ENCODE measurements at places on chromosomes 12 and 14.

DNA sequence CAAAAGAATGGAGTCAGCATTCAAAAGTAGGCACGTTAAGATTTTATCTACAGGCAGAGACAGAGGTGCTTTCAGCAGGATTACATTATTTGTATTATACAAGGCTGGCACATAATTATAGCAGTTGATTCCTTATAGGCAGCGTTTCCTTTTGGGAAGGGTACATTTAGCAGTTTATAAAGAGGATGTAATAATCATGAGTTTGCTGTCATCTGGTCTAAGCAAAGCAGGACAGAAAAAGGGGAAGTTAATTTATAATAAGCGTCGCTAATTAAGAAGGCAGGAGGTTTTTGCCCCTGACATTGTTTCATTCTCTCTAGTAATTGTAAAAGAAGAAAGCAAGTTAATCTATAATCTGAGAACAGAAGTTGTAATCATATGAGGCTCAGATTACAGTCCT, 259.9 kb upstream of the MDGA2 start:
- DNase-seq, result no peak

- no peak for DNase-seq
These were observed 233.0 kb downstream of the LRFN5 start for GRCh38 chr14:41839661-41840060.

DNA sequence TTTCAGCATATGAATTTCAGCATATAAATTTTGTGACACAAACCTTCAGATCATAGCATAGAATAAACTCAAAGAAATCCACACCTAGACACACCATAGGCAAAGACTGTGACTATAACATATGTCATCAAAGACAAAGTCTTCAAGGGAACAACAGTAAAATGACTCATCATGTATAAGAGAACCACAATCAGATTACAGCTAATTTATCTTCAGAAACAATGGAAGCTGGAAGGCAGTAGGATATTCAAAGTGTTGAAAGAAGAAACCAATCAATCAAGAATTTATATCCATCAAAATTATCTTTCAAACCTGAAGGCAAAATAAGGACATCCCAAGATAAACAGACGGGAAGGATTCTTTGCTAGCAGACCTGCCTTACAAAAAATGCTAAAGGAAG, 29.0 kb downstream of the DLK1 start:
- no peak for DNase-seq

GRCh38 chr12:67692966-67693365, 44.4 kb downstream of the DYRK2 start:
- no peak for DNase-seq

- no peak for DNase-seq
These were observed 100.5 kb downstream of the PIWIL1 start for GRCh38 chr12:130438243-130438620.

DNA sequence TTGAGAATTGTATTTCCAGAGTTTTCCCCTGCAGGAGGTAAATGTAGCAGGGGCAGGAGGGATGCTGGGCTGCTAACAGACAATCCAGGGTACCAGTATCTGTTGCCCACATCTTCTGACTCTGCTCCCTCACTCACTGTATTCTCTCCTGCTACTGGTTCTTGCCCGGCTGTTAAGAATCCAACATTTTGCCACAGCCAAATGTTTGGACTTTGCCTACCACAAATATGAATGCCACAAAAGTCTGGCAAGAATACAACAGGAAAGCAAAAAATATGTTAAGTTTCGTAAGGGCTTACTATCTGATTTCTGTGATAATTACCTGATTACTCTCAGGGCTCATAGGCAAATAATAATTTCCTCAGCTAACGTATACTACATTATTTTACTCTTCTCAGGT, 160.0 kb downstream of the BCAT1 start:
- DNase-seq, result no peak

DNA sequence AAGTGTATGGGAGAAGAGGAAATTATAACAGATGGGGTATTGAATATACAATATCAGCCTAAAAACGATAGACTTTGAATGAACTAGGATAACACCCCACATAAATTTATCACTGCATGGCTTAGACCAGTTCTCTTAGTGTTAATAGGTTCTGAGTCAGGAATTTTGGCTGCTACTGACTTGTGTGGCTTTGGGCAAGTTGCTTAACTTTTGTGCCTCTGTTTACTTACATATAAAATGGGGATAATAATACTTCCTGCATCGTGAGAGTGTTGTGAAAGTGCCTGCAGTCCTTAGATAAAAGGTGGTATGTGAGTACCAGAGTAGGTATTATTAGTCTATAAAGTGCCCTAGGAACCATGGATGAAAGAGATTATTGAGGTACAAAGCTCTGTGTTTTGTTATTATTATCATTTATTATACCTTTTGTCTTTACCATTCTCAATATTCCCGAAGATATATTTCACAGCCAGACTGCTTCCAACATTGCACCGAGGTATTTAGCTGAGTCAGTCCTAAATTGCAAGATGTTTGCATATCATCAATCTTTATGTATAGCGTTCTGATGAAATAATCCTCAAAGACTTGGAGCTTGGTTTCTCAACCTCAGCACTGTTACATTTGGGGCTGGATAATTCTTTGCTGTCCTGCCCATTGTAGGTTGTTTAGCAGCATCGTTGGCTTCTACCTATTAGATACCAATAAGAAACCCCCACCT, 2.3 kb upstream of the PAWR start:
- no peak for DNase-seq

- DNase-seq, result peak; percentile 10
These were observed 179.8 kb downstream of the DPF3 start for GRCh38 chr14:72714094-72714493.

DNA sequence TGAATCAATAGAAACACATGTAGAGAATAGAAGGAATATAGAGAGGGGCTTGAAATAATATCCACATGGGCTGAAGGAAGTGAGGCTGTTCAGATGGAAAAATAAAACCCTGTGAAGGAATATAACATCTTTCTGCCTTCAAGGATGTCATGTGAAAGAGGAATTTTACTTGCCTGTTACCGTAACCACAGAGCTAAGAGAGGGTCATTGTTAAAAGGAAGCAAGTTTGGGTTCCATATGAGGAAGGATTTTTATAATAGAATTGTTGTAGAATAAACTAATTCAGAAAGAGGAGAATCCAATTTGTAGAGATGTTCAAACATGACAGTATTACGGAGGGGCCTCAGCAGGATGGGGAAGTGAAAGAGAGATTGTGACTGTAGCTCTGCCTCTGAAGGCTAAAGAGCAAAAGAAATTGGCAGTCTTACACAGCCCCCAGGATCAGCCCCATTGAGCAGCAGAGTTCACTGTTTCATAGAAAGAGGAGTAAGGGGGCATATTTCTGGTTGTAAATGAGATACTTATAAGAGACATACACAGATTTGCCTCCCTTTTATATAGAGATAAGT, 41.8 kb upstream of the PTPRR start:
- DNase-seq, result no peak

DNA sequence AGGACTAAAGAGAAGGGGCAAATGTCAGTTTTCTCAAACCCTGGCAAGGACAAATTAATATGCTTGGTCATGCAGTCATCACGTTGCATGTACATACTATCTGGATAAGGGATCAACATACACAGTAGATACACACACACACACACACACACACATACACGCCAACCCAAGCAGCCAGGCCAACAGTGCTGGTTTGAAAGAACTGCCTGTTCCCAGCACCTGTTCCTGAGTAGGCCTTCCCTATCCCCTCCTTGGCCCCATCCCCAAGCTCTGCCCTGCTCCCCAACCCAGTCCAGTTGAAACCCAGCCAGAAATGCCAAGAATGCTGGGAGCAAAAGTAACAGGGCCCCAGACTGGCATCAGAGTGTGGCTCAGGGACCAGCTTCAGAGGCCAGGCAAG, 4.4 kb downstream of the ITGA7 start:
- DNase-seq, result no peak

DNA sequence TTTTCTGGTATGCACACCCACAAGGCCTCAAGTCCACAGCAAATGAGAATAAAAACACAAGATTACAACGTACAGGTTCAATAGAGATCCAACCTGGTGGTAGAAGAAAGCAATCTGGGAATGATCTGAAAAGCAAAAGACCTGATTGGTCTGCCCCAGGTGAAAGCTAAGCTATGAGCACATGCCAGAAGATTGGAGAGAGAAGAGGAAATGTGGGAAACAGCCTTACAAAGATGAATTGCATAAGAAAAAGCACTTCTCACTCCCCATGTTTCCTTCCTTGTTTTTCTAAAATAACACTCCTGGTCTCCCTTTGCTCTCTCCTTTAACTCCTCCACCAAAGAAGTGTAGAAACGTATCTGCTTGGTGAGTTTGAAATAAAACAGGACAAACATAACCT, 77.3 kb upstream of the ANO6 start:
- no peak for DNase-seq

- DNase-seq, result no peak
These were observed 2.8 kb upstream of the SLC25A47 start for GRCh38 chr14:100320157-100320856.

DNA sequence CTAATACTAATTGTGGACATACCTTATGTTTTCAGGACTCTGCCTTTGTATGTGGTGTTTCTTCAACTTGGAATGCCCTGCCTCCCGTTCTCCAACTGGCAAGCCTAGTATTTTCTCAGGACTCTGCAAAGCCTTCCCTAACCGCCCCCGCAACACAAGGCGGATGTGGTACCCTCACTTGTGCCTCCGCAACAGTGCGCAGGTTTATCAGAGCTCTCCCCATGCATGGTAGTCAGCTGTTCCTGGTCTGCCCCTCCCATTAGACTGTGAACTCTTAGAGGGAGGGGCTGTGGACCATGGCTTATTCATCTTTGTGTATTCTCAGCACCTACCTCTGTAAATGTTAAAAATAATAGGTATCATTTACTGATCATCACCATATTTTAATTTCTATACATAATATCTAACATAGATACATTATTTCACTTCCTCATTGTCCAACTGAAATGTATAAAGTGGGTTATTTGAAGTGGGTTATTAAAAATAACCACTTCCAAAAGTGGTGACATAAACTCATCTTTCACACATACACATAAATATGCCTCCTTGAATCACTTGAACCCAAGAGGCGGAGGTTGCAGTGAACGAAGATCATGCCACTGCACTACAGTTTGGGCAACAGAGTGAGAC, 9.0 kb downstream of the LPAR5 start:
- no peak for DNase-seq

DNA sequence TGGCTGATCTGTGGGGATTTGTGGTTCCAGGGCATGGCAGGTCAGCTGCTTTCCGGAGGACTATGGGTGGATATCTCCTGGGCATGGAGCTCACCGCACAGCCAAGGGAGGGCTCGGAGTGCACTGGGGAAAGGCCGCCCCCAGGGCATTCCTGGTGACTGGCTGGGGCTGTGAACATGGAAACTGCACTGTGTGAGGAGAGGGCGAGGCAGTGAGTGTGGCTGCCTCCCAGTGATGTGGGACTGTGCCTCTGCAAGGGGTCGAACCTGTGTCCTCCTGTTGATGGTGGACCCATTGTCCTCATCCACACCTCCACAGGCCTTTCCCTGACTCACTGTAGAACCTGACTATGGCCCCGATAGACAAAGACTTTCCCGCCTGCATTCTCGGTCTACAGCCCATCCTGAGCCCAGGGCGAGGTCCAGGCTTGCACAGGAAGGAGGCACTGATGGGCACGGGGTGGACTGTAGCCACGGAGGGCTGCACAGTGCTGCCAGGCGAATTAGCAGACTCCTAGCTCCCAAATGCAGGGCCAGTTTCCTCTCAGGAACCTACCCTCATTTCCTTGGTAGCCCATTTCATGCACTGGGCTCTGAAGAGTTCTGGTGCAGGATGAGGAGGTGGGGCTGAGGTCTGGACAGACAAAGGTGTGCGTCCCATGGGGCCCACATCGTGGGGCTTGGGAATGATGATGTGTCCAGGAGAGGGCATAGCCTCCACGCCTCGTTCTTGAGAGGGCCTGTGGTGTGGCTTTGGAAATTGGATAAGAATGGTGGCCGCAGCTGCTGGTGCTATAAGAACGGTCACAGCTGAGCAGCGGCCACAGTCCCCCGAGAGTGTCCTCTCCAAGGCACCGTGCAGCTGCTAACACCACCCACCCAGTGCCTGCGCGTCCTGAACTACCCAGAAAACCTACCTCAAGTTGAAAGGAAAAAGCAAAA, 415.1 kb downstream of the TMEM121 start:
- DNase-seq, result no peak

GRCh38 chr12:89424846-89425245, 72.5 kb upstream of the DUSP6 start:
- no peak for DNase-seq

DNA sequence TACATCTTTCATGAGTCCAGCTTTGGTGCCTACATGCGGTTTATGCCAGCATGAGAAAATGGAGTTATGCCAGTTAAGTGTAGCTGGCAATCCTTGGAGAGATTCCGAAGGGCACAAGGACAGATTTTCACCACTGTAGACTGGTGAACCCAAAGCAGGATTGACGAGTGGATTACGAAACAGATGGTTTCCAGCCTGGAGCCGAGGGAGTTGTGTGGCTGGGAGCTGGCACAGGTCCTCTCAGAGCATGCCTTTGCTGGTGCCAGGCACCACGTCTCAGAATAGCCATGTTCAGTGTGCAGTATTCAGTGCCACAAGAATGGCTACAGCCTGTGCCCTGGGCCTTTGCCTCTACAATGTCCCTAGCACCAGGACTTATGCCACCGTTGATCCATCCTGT, 13.2 kb downstream of the KCNH3 start:
- no peak for DNase-seq

DNA sequence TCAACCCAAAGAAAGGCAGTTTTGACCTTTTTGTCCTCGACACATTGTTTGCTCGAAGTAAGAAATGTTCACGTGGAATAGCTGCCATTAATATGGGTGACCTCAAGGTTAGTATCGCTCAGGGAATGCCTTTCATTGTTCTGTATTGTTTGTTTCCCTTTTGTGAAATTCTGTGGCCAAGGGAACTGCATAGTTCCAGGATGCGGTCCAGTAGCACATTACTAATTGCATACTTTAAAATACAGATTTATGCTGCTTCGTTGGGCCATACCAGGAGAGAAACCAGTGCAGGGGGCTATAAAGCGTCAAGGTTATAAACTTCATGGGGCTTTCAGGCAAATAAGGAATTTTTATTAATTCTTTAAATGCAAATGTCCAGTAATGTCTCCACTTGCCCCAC, 73.3 kb upstream of the USP44 start:
- DNase-seq, result no peak

GRCh38 chr14:102320033-102320660, 601 bp downstream of the ZNF839 start:
- no peak for DNase-seq

DNA sequence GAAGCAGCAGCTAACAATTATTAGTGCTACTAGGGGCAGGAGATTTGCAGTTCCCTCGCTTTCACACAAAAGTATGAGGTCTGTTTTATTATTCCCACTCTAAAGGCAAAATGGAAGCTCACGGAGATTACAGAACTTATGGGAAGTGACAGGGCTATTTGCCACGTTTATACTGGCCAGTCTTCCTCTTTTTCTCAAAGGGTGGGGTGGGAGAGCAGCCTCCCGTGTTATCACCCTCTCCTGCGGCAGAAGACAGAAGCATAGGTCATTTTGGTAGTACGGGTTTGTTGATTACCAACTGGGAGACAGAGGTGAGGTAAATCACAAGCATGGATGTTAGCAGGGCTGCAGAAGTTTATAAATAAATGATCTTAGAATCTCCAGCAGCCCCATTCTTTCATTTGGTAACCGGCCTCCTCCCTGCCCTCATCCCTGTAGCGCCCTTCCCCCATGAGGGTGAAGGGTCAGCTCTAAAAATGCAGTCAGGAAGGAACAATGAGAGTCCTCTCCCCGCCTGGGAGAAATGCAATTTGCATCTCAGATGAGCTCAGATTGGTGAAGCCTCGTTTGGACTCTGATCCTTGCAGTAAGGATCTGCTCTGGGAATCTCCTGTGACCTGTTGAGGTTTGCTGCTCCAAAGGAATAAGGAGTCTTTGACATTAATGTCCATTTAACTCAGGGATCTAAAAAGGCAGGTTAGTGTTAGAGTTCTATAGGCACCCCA, 44.7 kb upstream of the SINHCAF start:
- DNase-seq, result peak; percentile 44
